ENCODE measurements at places on chromosomes 7 and 10. TPM values are rescaled to one million over a fixed set of nuclear protein-coding genes. Genes with fewer than 3 reads are reported as not detected.
A peak's percentile ranks its signal among the peaks of the same experiment; 100 is the strongest.

DNA sequence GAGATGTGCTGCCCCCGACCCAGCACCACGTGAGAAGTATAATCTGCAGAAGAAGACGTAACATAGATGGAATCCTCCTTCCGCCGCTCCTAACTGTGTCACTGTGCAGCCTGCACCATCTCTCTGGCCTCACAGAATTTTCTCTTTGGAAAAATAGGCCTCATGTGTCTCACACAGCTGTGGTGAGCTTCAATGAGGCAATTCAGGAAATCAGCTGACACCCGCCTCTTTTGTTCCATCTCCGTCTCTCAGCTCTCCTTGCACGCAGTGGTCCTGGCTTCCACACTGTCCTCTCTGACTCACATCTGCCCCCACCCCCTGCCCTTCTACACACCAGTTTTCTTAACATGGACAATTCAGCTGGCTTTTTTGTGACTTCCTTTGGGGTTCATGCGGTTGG lies 7.2 kb downstream of the C10orf90 start:
- DNase-seq = peak; percentile 93

GRCh38 chr7:68224041-68224741 lies 1227.6 kb downstream of the TYW1 start:
- DNase-seq = no peak

DNA sequence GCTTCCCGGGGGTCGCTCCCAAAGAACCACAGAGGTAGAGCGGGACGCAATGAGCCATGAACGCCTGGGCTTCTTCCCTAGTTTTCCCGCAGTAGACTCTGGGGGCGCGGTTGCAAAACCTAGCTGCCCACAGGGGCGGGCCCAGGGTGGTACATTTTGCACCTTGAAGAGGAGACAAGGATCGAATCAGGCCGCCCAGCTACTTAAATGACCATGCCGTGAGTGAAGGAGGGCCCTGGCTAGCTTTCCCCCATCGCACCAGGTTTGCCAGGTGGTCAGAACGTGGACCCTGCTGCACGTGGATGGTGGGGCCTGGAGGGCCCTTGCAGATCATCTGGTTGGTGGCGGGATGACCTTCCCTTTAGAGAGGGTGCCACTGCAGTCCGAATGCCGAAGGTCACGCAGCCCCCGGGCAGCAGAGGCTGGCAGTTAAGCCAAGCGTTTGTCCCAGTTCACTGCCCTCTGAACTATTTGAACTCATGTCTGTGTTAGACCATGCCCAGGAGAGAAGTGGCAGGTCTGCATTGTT lies 604 bp upstream of the SHTN1 start:
- DNase-seq = no peak

DNA sequence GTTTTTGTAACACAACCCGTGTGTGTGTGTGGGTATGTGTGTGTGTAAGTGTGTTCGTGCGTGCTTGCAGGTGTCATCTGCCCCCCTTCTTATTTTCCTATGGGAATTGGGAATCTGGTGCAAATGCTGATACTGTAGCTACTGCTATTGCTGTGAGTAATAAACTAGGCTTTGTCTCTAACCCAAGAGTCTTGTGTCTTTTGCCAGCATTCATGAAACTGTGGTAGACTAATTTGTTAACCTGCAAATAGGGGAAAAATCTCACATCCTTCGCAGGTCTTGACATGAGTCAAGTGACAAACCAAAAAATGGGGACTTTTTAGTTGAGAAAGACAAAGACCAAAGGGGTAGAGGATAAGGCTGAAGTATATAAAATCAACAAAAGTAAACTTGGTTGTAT lies 57.9 kb upstream of the FAM133B start:
- no peak for DNase-seq

DNA sequence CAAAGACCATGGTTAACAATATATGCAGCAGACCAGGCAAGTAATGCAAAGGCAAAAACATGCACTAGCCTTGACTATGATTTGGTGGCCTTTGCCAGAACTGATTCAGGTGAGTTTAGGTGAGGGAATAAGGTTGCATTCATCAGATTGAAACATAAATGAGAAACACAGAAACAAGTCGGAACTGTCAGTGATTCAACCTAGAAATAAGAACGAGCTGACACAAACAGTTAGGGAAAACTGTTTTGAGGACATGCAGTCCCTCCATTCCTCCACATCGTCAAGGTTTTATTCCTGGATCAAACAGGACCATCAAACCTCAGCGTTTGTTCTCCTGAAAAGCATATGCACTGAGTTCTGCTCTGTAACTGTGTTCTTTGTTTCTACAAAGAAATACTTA lies 1.8 kb downstream of the ZNF248 start:
- no peak for DNase-seq

GRCh38 chr7:17234398-17235031 lies 63.9 kb upstream of the AHR start:
- DNase-seq = peak; percentile 94

DNA sequence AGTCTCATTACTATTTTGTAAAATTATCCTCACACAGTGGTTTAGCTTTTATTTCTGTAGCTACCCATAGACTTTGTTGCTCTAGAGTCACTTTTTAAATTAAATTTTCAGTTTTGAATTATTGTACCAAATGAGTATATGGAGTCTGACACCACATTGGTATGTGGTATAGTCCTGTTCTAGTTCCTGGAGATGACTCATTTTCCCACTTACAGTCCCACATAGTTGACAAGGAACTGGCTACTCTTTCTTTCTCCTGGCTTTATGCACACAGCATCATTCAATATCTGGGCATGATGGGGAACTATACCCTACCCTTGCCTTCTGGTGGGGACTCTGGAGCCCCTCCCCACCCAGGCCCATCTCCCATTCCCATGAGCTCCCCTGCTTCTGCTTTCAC lies 92.6 kb upstream of the RAB11FIP2 start:
- peak; percentile 10 for DNase-seq

- no peak for DNase-seq
Observed at GRCh38 chr7:123725586-123726171, 23.1 kb downstream of the WASL start.

- DNase-seq = peak; percentile 46
Observed at GRCh38 chr10:89389254-89389653, 3.2 kb upstream of the IFIT1 start.

GRCh38 chr10:100506596-100507356 lies 12.9 kb downstream of the SEC31B start:
- DNase-seq = peak; percentile 81

- peak; percentile 11 for DNase-seq
Observed at GRCh38 chr10:75400771-75401568, 594 bp downstream of the ZNF503 start.

- no peak for DNase-seq
Observed at GRCh38 chr10:29815572-29815971, 180.8 kb upstream of the SVIL start.

GRCh38 chr7:131057015-131057793 lies 270.5 kb upstream of the MKLN1 start:
- no peak for DNase-seq

DNA sequence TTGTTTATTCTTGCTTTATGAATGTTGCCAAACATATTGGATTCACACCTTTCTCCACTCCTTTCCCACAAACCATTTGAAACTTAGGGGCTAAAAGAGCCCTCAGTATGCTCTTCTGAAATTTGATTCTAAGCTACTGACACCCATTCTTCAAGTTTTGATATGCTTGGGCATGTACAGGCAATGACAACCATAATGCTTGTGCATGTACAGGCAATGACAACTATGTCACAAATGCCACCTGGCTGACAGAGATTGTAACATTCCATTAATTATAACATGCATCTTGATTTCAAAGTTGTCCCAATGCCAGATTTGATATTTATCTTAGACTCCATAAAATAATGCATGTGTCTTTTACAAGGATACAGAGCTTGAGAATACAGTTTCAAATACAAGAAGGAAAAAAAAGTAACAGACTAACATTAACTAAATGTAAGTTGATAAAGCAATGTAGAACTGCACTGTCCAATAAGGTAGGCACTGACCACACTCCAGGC lies 17.5 kb upstream of the CDK1 start:
- DNase-seq = no peak

GRCh38 chr7:133850497-133851280 lies 276.5 kb upstream of the LRGUK start:
- DNase-seq = no peak

- DNase-seq = peak; percentile 50
Observed at GRCh38 chr10:70132098-70133029, at the start of gene AIFM2. Gene AIFM2, minus strand, starts transcription at chr10:70132825. Its CDS starts 8,741 bp downstream, at chr10:70124084.

DNA sequence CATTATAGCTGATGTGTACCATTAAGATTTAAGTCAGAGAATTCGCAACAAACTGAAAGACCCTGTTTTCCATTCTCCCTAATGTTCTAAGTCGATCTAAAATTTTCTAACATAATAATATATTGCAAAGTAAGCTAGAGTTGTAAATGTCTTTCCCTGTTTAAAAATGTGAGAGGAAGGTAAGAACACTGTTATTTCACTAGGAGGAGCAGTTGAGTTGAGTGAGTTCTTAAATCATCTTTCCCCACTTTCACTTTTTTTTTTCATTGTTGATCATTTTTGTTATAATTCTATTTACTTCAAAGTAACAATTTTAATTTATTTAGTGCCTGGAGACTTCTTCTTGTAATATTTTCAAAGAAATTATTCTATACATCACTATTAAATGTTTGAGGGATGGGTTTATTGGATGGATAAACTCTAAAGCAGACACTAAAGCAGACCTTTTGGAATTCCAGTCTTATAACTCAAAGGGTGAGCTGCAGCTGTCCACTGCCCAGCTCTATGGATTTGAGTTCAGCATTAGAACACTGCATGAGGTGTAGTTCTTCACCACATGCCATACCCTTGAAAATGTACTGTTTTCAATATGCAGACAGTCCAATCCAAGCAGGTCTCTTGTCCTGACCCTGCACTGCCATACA lies 181.3 kb upstream of the FZD1 start:
- DNase-seq = peak; percentile 24

The TMEM140 gene
- 0.60 TPM for total RNA-seq

The HEPACAM2 gene
- total RNA-seq = not detected

The CALML5 gene
- not detected for total RNA-seq

The C10orf95 gene
- 0.37 TPM for total RNA-seq

The SRRT gene
- total RNA-seq = 127 TPM
